ENCODE measurements at places on chromosomes 5 and 9. TPM values are rescaled to one million over a fixed set of nuclear protein-coding genes. Genes with fewer than 3 reads are reported as not detected.

DNA sequence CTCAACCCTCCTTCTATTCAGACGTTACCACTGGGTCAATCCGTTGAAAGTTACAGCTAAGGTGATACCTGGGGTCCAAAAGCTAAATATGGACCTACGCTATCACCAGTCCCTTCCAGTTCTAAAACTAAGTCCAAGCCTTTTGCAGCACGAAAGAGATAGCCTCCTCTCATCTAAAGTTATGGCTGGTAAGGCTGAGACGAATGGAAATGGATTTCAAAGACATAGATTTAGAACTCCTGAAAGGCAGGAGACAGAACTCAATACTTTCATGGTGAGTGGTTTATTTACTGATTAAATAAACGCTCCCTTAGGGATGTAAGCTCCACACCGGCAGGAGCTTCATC is 751 bp upstream of the RIC1 start:
- no peak for DNase-seq

Gene SLC36A2
- polyA plus RNA-seq = 0.30 TPM

GRCh38 chr5:66708368-66708767 is 112.2 kb downstream of the MAST4 start:
- DNase-seq = no peak

- no peak for DNase-seq
These were observed 196.4 kb downstream of the TLE4 start for GRCh38 chr9:79768194-79768593.

DNA sequence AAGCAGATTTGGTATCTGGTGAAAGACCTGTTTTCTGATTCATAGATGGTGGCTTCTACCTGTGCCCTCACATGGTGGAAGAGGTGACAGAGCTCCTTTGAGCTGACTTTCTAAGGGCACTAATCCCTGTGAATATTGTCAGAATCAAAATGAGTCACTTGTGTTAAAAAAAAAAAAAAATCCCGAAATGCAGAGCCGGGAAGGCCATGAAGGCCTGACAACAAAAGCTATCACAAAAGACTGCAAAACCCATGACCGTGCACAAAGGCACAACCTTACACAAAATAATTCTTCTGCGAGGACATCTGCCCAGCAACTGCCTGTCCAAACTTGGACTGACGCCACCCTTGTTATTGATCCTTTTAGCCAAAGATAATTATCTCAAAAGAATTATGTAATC is 19.6 kb upstream of the UBTD2 start:
- no peak for DNase-seq

DNA sequence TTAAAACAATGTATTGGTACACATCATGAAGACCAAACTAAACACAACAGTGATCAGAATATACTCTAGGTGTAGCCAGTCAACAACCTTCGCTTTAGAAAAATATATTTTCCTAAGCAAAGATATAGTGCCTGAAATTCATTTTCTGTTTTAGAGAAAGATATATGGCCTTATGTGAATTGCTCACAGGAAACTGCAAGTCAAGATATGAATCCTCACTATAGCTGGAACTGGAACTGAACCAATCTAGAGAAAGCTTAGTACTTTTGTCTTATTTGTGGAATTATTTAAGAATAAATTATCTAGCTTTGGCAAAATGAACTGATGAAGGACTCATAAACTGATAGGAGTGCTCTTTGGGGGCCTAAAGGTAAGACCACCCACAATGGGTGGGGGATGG is 27.3 kb downstream of the GZMK start:
- DNase-seq = no peak

GRCh38 chr9:69193685-69194032 is 19.6 kb downstream of the TJP2 start:
- DNase-seq = no peak

GRCh38 chr5:82523633-82524032 is 245.5 kb upstream of the RPS23 start:
- DNase-seq = no peak

DNA sequence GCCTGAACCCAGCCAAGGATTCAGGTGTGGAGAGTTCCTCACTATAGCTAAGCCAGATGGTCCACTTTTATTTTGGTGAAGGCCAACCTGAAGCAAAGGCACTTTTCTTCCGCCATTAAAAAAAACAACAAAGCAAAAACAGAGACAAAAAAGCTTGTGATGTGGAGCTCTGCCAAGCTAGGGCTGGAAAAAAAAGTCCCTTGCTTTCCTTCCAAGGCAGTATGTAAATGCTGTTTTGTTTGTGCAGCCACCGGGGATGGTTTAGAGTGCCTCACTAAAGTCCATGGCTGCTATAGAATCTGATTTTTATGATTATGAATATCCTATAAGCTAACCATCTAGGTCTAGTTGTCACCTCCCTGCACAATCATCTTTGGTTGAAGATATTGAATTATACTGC is 14.9 kb downstream of the MEGF10 start:
- DNase-seq = no peak

Gene OMD
- not detected for polyA plus RNA-seq
